ENCODE measurements at places on chromosomes 3 and 15.

DNA sequence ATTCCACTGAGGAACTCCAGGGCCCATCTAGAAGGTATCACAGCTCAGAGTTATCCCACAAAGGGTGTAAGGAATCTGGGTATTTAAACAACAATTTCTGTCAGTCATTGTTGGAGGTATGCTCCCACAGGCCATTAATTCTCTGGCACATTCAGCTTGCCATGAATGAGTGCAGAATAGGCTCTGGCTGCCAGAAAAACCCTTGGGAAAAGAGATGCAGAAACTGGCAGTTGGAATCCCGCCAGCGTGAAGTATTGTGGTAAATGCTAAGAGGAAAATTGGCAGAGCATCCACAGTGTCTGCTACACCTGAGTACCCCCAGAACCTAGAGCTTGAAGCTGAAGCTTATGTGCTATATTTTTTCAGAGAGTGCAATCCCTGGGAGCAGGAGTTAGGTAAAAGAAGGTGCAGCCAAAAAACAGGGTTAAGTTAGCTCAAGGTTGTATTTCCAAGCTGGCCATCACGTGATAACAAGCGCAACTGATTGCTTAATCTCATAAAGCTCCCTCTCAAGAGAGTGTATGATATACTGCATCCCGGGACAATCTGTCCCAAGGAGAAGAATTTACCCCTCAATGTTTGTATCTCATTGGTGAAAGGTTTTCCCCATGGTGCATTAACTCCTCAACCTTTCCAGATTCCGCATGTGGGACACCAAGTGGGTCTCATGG lies 94.2 kb upstream of the ACP3 start:
- DNase-seq = no peak

- DNase-seq = no peak
Observed at GRCh38 chr3:175941352-175941751, 1082.2 kb downstream of the NAALADL2 start.

DNA sequence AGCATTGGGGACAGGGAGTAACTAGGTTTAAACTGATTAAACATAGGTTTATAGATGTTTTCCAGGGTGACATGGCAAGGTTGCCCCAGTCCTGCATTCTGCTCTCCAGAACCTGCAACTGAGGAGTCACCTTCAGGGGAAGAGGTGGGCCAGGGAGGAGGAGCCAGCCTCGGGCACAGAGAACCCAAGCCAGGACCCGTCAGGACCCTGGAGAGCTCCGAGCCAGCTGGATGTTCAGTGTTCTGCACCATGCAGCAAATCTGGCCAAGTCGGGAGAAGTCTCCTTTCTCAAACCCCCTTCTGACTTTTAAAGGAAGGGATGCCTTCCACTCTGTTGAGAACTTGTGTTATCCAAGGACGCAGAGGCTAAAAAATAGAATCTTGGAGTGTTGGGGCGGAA lies 62.1 kb upstream of the SLC6A11 start:
- peak; percentile 13 for DNase-seq

GRCh38 chr3:12405432-12406272 lies 78.6 kb upstream of the TSEN2 start:
- DNase-seq = peak; percentile 95

DNA sequence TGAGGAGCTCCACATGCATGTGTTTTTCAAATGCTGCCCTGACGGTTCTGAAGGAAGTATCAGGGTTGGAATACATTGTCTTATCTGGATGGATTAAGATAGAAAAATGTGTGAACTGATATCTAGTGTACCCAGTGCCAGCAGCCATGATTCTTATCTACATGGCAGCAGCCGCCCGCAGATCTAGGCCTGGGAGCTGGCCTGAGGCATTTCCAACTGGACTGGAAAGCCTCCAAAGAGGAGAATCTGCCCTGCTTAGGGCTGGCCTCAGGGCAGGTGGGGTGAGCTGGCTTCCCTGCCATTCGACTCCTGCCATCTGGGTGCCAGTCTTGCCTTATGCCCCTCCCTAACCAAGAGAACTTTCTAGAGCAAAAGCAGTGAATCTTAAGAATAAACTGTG lies 125.8 kb downstream of the SSR3 start:
- DNase-seq = no peak

DNA sequence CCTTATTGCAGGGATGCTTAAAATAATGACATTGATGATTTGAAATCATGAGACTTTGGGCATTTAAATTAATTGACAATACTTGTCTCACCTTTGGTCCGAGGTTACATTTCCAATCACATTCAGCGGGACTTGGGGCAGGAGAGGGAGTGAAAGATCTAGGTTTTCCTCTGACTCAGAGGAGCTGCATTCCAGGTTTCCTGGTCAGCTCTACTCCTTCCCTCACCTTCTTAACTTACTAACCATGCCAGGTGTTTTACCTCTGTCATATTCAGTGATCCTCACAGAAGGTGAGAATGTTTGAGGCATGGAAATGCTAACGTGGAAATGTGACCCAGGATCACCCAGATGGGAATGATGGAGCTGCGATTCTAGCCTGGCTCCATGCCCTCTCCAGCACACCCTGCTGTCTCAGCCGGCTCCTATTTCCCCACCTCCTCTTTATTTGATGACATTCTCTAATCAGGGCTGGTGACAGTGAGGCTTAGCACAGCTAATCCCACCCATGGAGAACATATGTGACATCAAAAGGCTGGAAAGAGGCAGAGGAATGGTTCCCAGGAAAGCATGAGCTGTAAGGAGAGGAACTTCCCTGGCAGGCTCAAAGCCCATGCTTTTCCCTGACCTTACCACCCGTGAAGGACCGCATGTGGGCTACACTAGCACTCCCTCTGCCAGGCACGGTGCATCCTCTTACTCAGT lies 38.7 kb downstream of the THSD4 start:
- no peak for DNase-seq

GRCh38 chr3:64319391-64319790 lies 94.1 kb upstream of the PRICKLE2 start:
- DNase-seq = no peak

DNA sequence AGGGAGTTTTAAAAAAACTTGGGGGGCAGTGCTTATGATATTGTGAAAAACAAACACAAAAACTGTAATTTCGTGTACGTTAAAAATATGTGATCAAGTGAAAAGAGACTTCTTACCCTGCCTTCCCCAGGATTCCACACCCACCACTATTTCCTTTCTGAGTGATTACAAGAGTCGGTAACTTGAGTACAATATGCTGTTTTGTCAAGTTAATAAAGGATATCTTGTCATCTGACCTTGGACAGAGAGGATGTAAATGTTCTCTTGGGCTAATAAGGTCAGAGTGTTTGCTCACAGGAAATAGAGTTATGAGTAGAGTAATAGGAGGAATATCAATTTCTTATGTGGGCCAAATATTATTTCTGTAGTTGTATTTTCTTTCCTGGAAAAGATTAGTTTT lies 68.1 kb downstream of the NOX5 start:
- no peak for DNase-seq

- DNase-seq = no peak
Observed at GRCh38 chr3:140051019-140051957, 116.3 kb downstream of the CLSTN2 start.

DNA sequence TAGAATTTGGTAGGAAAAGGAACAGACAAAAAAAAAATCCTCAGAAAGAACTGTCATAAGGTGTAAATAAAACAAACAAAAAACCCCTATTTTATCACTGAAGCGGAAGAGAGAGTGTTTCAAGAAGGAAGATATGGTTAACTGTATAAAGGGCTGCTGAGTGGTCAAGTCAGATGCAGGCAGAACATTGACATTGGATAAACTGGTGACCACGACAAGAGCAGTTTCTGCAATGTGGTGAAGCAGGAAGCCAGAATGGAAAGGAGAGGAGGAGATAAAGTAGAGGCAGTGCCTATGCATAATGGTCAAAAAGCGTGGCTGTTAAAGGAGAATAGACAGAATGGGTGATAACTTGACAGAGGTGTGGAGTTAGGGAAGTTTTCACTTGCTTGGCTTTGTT lies 75.3 kb downstream of the CYP19A1 start:
- DNase-seq = no peak

DNA sequence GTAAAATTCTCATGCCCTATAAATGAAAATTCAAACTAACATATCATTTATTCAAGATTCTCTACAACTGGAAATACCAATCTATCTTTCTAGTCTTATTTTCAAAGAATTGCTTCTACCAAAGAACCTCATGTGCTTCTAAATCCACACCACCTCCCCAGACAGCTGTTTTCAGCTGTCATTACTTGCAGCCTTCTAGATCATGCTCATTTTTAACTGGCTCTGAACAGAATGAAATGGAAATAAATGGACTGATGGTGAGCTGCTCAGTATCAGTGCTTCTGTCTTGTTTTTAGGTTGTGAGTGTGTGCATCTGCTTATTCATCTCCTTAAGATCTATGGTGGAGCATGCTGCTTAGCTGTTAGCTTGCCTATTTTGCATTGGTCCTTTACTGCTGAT lies 29.4 kb downstream of the GOLGB1 start:
- DNase-seq = no peak

- DNase-seq = no peak
Observed at GRCh38 chr3:43523454-43524053, 98.3 kb downstream of the ANO10 start.

DNA sequence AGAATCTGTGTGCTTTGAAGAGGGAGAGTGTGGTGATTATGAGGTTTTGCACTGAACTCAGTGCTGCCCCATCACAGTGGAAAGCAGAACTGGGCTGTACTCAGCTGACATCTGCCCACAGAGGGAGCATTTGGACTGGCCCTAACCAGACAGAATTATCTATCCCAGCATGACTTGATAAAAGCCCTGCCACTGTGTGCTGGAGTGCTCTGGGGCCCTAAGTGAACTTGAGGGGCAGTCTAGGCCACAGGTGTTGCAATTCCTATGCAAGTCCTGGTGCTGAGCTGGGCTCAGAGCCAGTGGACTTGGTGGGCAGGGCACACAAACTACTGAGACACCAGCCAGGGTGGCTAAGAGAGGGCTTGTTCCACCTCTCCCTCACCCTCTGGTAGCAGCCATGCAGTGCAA lies 269.2 kb upstream of the CTNNB1 start:
- no peak for DNase-seq

DNA sequence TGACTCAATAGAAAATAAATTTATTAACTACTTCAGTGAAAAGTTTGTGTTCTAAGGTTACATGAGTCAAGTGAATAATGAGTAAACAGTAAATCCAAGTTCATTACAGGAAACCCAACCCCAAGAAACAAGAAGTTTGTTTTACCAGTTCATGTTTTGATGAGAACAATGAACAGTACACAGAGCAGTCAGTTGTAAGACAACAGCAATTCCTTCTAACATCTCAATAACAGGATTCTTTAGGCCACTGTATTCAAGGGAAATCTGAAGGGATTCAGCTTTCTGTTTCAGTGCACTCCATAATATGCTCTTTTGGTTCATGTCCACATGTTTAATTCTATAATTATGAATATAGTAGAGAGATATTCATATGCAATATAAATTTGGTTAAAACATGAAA lies 18.4 kb downstream of the ATR start:
- no peak for DNase-seq

Data from pulmonary artery endothelial cell (primary cell).